CD8-positive, alpha-beta T cell (primary cell): ENCODE measurements at places on chromosomes 13 and 19.

DNA sequence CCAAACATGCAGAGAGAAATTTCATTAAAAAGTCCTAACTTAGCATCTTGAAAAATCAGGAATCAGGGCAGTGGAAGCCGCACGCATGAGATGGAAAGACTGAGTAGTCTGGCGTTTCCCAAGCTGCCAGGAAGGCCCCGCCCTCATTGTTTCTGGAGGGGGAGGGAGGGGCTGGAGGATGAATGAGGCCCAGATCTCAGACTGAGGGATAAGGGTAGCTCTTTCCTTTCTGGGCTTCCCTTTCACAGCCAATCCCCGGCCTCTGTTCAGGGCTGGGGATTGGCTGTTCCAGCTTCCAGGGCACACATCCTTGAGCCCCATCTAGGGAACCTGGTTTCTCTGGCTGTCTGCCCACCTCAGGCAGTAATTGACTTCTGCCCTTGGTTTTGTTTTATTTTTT, 7.3 kb downstream of the C19orf53 start:
- DNase-seq = no peak

- no peak for DNase-seq
Measured at GRCh38 chr13:49020328-49020727, 44.6 kb downstream of the FNDC3A start.

- DNase-seq = no peak
Measured at GRCh38 chr13:113639616-113640262, 18.3 kb downstream of the ATP4B start.

GRCh38 chr13:78701383-78701782, 42.4 kb upstream of the OBI1 start:
- DNase-seq = no peak

- DNase-seq = no peak
Measured at GRCh38 chr13:114068656-114069318, 63.6 kb downstream of the RASA3 start.

- DNase-seq = no peak
Measured at GRCh38 chr13:46556418-46556779, 3.4 kb downstream of the LRCH1 start.

- DNase-seq = no peak
Measured at GRCh38 chr13:35107535-35107934, 165.5 kb downstream of the NBEA start.

DNA sequence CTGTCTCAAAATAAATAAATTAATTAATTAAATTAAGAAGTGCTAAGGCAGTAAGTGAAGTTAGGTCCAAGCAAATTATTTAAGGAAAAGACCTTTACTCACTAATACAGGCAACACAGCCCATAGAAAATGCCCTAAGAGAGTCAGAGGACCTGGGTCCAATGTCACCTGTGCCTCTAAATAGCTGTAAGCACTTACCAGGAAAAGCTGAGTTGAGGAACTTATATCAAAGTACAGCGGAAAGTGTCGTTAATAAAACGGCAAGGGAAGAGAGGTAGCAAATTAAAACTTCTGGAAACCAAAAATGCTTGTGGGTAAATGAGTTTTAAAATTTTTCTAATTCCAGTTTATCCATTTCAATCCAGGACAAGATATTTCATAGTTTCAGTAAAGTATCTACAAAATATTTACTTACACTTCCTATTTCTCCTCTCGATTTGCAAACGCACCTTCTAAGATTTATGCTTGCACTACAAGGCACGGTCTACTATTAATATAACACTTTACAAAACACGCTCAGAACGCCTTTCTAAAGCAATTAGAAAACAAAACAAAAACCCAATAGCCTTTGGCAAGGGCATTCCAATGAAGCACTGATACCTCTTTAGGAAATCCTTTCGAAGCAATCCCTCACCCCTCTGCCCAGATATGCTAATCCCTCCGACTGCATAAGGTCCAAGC, 963 bp downstream of the VPS36 start:
- DNase-seq = no peak

DNA sequence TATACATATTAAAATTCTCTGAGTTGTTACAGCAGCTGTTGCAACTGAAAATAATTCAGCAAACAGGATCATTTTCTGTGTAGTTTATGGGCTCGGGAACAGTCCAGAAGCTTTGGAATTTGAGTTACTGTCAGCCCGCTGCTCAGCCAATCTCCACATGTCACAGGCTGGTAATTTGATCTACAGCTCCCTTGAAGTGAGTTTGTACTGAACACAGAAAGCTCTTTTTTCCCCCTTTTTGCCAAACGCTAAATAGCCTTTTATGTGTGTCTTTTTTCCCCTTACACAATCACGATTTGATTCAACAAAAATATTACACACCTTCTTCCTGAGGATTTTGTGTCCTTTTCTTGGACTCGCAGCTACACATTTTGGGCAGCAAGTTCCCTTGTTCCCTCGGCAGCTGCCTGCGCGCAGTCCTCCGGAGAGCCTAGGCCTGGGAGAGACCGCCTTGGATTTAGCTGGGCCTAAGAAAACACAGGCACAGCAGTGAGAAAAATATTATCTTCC, 371.4 kb downstream of the KCNRG start:
- no peak for DNase-seq

DNA sequence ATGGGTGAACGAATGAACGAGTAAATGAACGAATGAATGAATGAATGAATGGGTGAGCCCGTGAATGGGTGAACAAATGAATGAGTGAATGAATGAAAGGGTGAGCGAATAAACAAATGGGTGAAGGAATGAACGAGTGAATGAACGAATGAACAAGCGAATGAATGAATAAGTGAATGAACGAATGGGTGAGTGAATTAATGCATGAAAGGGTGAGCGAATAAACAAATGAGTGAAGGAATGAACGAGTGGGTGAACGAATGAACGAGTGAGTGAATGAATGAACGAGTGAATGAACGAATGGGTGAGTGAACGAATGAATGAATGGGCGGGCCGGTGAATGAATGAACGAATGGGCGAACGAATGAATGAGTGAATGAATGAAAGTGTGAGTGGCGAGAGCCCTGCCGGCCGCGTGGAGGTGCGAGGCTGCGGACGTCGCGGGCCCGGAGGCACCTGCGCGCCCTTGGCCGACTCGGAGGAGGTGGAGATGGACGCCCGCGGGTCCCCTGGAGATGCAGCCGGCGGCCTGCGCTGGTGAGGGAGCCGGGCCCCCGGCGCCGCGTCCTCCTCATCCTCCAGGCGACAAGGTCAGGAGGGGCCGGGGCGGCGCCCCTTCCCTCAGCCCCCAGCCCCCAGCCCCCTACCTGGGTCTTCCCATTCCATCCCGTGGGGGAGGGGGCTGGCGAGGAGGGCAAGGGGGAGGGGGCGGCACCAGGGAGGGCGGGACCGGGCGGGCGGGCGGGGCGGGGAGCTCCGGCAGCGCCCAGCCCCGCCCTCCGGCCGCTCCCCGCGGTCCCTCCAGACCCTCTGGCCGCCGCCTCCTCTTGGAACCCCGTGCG, 15.4 kb downstream of the ANKRD24 start:
- no peak for DNase-seq

GRCh38 chr19:58558066-58558622, at the start of gene UBE2M:
UBE2M (minus strand) TSS chr19:58558611; CDS start chr19:58558381, 230 bp downstream.
- no peak for DNase-seq

- DNase-seq = no peak
Measured at GRCh38 chr13:27352698-27353097, 71.7 kb upstream of the GTF3A start.

DNA sequence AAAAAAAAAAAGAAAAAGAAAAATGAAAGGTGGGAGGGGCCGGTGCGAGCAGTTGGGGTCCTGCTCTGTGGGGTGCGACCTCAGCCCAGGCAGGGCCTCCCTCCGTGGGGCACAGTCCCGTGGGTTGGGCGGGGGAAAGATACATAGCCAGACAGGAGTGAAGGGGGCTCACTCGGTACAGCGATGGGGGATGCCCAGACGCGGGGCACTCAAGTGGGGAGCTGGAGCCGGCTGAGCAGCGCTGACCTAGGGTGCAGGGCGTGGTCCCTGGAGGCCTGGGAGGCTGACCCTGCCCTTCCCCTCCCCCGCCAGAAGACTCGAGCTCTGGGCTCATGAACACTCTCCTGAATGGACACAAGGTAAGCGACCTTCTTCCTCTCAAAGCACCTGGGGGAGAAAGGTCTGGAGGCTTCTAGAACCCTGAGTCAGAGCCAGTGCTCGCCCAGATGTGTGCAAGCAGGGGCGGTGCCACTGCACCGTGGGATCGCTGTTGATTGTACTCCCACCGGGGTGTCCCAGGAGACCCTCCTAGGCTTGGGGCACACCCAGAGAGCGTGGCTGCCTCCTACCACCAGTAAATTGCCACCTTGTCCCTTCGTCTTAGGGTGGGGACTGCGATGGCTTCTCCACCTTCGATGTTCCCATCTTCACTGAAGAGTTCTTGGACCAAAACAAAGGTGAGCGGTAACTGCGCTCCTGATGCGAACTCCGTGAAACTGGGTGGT, 3.4 kb downstream of the HMG20B start:
- DNase-seq = no peak

DNA sequence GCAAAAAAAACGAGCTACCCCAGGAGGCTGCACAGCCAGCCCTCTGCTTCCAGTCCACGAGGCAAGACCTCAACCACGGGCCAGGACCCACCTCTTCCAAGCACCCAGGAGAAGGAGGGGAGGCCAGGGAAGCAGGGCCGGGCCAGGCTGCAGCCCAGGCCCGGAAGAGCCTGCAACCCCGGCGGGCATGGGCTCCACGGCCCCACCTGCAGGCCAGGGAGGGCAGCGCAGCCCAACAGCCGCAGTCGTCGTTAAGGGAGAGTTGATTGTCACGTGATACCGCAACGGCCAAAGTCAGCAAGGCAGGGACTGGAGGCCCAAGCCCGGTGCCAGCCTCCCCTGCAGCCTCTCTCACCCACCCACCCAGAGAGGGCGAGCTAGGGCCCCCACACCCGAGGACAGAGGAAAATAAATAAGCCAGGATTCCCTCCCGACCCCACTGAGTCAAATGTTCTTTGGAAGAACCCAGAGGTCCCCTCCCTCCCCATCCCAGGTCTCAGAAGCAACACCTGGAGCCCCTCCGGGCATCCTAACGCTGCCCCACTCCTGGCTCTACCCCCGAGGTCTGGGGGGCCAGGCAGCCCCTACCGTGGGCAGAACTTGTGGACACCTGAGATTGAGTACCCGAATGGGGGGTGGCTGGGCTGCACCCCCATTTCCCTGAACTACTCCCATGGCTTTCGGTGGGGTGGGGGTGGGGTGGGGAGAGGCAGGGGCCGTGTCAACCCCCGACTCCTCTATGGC, 5.2 kb upstream of the REXO1 start:
- DNase-seq = peak; percentile 81
